Left lobe of liver (tissue), 2 donors: ENCODE measurements at places on chromosomes 2 and 18. TPM values are rescaled to one million over a fixed set of nuclear protein-coding genes. Genes with fewer than 3 reads are reported as not detected.

GRCh38 chr2:61658841-61659780 lies 121.0 kb upstream of the XPO1 start:
- DNase-seq = no peak

DNA sequence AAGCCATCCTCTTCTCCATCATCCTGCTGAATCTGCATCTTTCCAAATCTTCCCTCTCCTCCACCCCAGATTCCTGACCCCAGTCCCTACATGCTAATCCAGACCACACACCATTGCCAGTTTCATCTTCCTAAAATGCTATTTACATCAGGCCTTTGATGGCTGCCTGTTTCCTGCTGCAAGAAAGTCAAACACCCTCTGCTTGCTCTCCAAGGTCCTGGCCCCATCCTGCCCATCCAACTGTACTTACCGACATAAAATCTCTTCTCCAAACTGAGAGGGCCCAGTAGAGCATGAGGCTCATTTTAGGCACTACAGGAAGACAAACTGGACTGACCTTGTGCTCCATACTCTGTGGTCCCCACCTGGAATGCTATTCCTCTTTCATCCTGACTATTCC lies 19.0 kb downstream of the ALK start:
- no peak for DNase-seq

The SCN1A gene
- total RNA-seq = 0.13 TPM

The SH3RF3 gene
- total RNA-seq = 1.1 TPM

The EN1 gene
- not detected for total RNA-seq

The FOXD4L1 gene
- total RNA-seq = 0.10 TPM

- DNase-seq = no peak
These were observed 677.5 kb upstream of the FSHR start for GRCh38 chr2:49831698-49832367.

DNA sequence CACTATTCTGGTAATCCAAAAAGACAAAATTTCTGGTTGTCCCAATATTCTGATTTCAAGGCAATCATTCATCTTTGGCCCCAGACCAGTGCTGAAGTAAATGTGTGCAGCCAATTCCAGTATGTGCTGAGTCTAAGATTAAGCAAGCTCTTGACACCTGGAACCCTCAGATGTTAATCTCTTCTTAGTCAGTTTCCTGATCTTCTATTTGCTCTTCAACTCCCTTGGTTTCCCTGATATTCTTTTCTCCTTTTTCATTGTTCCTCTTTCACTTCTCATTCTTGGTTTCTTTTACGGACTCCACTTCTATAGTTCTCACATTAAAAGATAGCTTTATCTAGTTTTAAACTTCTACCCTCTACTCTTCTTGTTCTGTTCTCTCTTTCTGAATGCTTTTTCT lies 445.7 kb upstream of the FANCL start:
- DNase-seq = no peak

The ANKRD39 gene
- 9.5 TPM for total RNA-seq

GRCh38 chr2:145688156-145688555 lies 1168.2 kb upstream of the ZEB2 start:
- no peak for DNase-seq

The CABLES1 gene
- 12.8 TPM for total RNA-seq

GRCh38 chr2:238040918-238041317 lies 19.9 kb upstream of the SCLY start:
- no peak for DNase-seq

The CACNB4 gene
- total RNA-seq = 0.20 TPM

The EML6 gene
- 1.6 TPM for total RNA-seq

DNA sequence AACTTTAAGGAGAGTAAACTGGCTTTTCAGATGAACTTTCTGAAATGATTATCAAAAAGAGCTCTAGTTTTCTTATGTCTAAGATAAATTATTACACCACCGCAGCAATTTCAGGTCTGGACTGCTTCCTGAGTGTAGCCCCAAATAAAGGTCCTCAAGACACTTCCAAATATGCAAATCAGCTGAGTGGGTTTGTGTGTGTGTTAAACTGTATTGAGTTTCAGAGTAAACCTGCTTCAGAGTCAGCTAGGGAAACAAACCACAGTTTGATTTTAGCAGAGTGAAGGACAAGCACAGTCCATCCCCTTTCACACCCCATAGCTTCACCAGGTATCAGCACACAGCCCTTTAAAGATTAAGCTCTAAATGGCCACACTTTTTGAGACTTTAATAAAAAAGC lies 168.7 kb downstream of the NRXN1 start:
- no peak for DNase-seq

- no peak for DNase-seq
These were observed 44.7 kb downstream of the CMPK2 start for GRCh38 chr2:6820903-6821584.

- DNase-seq = no peak
These were observed 38.7 kb downstream of the PSD4 start for GRCh38 chr2:113212245-113213060.

The ST8SIA3 gene
- total RNA-seq = not detected

DNA sequence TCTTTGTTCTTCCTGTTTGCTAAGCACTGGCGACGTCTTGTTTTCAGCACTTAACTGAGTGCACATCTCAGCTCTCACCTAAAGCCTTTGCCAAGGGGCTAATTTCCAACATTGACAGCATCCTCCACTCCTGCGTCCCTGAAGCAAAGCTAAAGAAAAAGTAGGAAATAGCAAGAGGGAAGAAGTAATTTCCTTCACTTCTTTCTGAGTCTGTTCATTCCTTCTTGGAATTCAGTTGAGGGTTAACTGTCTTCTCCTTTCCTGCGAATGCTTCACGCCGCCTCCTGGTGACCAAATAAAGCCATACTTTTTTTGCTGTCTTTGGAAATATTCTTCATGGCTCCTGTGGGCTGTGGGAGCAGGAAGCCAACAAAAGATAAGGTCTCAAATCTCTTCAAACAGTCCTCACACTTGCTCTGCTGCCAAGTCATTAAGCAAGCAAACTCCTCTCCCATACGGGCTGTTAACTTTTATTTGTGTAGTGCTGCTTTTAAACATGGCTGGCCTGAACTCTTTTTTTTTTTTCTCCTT lies 100.9 kb downstream of the DPP10 start:
- no peak for DNase-seq

The CNTNAP5 gene
- not detected for total RNA-seq

The INHBB gene
- 6.3 TPM for total RNA-seq

GRCh38 chr18:42298759-42299675 lies 344.0 kb downstream of the PIK3C3 start:
- peak; percentile 76 for DNase-seq

The IL36A gene
- not detected for total RNA-seq

DNA sequence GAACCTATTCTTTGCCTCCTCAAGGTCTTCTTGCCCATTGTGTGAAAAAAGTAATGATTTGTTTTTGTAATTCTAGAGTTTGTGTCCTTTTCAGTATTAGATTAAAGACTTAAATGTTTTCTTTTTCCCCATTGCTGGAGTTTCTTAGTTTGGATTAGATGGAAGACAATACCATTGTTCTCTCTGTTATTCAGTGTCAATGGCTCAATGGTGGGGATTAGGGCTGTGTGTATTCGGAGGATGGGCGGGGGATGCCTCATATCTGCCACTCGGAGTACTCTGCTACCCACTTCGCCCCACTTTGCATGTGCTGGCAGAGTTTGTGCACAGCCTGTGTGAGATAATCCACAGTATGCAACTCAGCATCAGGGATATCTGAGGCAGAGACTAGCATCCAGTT lies 90.1 kb downstream of the KLHL29 start:
- no peak for DNase-seq

The DNAJC5G gene
- total RNA-seq = not detected

GRCh38 chr2:42459296-42459695 lies 34.5 kb downstream of the KCNG3 start:
- no peak for DNase-seq

DNA sequence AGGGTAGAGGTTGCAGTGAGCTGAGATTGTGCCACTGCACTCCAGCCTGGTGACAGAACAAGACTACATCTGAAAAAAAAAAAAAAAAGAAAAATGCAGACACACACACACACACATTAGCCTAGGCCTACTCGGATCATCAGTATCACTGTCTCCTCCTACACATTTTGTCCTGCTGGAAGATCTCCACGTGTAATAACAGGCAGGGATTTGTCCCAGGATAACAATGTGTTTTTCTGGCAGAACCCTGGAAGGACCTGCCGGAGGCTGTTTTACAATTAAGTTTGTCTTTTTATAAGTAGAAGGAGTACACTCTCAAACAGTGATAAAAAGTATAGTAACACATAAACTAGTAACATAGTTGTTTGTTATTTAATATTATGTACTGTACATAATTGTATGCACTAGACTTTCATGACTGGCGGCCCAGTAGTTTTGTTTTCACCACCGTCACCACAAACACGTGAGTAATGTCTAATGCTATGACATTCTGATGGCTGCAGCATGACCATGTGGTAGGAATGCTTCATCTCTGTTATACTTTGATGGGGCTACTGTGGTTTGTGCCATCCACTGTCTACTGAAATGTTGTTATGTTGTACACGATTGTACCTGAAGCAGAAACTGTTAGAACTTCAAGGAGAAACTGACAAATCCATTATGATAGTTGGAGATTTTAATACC lies 130.6 kb downstream of the ATP9B start:
- DNase-seq = no peak

The RIT2 gene
- not detected for total RNA-seq

The BCL11A gene
- total RNA-seq = 0.50 TPM

DNA sequence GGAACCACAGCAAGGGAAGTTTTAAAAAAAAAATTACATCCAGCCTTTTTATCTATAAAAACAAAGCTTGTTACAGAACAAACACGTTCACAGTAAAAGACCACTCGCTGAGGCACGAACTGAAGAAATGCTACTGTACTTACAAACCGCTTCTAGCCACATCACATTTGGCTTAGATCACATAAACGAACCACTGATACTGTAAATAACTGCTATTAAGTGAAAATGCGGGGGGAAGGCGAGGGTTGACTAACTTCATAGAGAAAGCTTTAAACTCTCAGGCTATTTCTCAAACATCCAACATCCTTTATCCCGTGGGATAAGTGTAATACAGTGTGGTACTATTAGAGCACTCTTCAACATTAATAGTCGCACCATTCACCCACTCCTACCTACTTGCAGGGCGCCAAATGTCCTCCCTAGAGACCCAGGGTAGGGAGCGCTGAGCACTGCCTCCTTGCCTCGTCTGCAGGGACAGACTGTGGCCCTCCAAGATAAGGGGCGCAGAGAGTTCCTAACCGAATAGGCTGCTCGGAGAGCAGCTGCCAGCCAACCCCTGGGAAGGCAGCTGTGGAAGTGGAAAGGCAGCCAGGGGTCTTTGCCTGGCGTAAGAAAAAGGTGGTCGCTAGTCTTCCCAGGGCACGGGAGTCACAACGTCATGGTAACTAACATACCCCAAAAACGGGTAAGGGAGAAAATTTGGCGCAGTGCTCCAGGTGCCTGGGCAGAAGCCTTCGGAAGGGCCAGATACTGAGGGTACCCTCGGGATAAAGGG lies 854 bp downstream of the GPR155 start:
- no peak for DNase-seq

The NLRC4 gene
- 0.70 TPM for total RNA-seq

DNA sequence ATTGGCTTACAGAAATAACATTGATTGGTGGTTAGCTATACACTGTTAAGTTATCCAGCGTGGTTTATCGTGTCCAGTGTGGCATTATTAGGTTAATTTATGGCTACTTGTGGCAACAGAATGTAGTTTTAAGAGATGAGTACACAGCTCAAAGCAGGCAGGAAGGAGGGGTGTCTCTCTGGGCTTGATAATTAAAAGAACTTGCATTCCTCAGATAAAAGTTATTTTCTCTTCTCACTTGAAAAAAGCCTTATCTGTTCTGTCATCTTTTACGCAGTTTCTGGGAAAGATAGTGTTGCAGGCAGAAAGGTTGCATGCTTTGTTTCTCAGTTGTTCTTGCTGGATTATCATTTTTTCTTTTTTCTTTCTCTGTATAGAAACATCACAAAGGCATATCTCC lies 154.4 kb upstream of the COL3A1 start:
- no peak for DNase-seq

- no peak for DNase-seq
These were observed 351.9 kb upstream of the SMIM21 start for GRCh38 chr18:75779450-75779849.

The ASPRV1 gene
- total RNA-seq = 0.78 TPM

GRCh38 chr2:239266779-239267287 lies 134.0 kb downstream of the HDAC4 start:
- DNase-seq = peak; percentile 44

DNA sequence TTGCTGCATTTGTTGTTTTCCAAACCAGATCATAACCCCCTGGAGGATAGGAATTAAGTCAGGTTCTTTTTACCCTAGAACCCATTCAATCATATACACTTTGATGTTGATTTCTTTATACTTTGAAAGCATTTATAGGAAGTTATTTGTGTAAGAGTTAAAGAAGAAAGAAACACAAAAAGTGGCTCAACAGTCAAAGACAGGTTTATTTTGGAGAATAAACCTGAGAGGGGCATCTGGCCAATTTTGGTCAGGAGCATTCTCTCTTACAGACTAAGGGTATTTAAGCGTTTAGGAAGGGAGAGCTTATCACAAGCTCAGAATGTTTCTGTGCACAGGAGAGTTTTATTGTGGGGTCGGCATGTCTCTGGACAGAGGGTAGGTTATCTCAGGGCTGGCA lies 398.0 kb downstream of the SPAG16 start:
- no peak for DNase-seq

- no peak for DNase-seq
These were observed 34.7 kb downstream of the INO80C start for GRCh38 chr18:35463050-35463449.

- DNase-seq = no peak
These were observed 24.4 kb upstream of the THOC1 start for GRCh38 chr18:292271-292670.

DNA sequence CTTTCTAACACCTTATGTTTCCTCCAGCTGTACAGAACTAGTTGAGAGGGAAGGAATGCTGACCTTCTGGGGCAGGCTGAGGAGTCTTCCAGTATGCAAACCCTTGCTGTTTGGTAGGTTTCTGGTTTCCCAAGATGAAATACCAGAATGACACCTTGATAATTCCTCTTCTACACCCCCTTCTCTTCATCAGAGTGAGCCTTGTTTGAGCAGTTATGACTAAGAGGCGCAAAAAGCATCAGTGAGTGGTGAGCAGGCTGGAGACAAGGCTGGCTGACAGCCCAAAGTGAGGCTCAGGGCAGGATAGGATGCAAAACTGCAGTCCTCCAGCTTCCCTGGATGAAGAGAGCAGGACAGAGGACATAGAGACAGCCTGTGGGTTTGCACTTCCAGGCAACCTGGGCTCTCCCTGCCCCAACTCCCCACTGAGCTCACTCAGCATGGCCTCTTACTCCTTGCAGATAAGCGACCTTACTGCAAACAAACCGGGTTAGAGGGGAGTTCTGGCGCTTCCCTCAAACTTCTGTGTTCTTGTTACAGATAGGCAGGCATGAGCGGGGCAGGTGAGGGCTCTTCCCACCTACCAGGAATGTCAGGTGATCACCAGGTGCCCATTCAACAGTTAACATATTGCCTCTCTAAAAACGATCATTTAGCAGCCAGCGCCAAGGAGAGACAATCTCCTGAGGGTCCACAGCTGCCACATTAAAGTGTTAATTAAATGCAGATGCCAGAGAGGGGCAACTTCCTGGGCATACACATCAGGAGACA lies 5.4 kb downstream of the MPPE1 start:
- DNase-seq = no peak

The TUBA4B gene
- not detected for total RNA-seq

The NTSR2 gene
- total RNA-seq = not detected

The TMEM200C gene
- total RNA-seq = 3.7 TPM

The TGFA gene
- total RNA-seq = 5.0 TPM

- DNase-seq = no peak
These were observed 74.9 kb downstream of the USP34 start for GRCh38 chr2:61396005-61396404.

GRCh38 chr18:29874519-29875098 lies 1167.9 kb downstream of the DSC3 start:
- DNase-seq = no peak
